ENCODE measurements at places on chromosomes 6 and 20.

DNA sequence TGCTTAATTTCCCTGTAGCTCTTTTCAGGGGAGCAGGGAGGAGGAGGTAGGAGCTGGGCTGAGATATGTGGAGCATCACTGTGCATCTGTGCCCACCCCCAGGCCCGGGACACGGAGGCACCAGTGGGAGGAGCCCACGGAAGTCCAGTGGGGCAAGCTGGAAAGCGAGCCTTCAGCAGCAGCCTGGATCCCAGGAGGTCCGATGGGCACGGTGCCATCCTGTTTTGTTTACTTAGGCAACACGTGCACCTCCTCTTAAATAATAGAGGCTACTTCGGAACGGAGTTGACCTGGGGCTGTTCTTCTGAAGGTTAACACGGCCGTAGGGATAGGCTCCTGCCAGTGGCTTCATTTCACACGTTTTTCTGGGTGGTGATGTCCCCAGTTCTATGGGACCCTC lies 51.6 kb downstream of the CDH4 start:
- DNase-seq: no peak

- DNase-seq: no peak
These were observed 300.1 kb downstream of the HACE1 start for GRCh38 chr6:104559435-104560202.

GRCh38 chr6:106072501-106073090 lies 13.5 kb upstream of the PRDM1 start:
- DNase-seq: no peak

DNA sequence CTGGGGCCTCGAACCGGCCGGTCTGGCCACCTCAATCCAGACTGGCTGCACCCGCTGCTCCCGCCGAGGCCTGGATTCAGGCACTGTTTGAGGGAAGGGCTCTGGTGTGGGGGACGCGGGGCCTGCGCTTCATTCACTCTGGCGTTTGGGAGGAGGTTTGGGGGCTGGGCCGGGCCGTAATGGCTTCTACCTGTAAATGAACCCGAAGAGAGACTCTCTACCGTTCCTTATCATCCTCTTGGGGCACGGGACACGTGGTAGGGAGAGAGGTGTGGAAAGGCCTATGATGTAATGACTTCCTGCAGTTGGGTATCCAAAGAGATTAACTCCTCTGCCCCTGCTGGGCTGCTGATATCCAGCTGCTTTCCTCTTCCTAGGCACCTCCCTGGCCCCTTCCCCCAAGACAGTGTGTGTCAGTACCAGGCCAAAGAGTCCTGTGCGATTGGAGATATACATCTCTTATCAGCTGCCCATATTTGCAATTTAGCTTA lies 1.8 kb downstream of the FOXO3 start:
- DNase-seq: peak; percentile 16
